HuH-7.5 (cell line): ENCODE measurements at places on chromosomes 1 and 21.
A peak's percentile ranks its signal among the peaks of the same experiment; 100 is the strongest.

- DNase-seq = no peak
Observed at GRCh38 chr1:52554756-52555155, 1.9 kb upstream of the TUT4 start.

- no peak for DNase-seq
Observed at GRCh38 chr1:52032124-52032784, 1.4 kb downstream of the KTI12 start.

- DNase-seq = no peak
Observed at GRCh38 chr1:56904663-56905397, 50.2 kb downstream of the C8A start.

- no peak for DNase-seq
Observed at GRCh38 chr1:54268762-54269297, 68.9 kb downstream of the MRPL37 start.

- DNase-seq = no peak
Observed at GRCh38 chr1:175933801-175934200, 190.4 kb upstream of the TNR start.

- DNase-seq = no peak
Observed at GRCh38 chr21:31673321-31673912, 13.9 kb downstream of the SOD1 start.

DNA sequence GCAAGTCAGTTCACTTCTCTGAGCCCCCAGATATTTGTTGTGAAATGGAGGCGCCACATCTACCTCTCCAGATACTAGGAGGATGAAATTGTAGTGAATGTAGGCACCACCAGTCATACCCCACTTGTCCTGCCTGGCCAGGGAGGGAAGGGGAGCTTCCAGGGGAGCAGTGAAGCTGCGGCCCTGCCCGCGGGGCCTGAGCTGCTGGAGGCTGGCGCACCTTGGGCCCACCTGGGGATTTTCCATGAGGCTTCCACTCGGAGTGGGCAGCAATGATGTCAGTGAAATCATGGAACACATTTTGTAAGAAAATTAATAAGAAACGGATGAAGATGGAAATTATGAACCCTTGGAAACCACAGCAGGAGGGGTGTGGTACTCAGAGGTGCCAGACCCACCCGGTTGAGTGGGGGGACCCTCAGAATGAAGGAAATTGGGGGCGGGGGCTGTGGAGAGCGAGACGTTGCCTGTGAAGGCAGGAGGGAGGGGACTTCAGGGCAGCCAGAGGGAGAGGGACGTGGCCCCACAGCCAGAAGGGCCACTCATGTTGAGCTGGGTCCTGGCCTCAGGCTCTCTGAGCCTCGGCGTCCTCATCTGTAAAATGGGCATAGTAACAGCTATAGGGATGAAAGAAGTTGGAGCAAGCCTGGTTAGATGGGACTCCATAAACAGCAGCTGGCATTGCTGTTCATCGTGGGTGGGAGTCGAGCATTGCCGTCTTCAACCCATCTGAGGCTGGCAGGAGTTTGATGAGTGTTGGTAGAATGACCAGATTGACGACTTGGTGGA lies 101.6 kb downstream of the EPHB2 start:
- DNase-seq = no peak

DNA sequence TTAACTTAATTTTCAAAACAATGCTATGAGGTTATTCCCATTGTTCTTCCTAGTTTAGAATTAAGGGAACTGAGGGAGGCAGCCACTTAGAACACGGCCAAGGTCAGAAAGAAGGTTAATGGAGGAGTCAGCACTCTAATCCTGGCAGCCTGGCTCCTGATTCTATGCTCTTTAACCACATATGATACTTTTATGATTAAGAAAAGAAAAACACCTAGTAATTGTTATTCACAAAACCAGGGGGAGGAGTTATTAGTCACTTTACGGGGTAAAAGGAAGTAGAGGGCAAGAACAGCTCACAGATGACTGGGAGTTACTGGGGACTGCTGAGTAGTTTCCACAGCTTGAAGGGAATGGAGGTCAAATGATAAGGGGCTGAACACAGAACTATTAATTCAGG lies 38.6 kb downstream of the GADD45A start:
- no peak for DNase-seq

DNA sequence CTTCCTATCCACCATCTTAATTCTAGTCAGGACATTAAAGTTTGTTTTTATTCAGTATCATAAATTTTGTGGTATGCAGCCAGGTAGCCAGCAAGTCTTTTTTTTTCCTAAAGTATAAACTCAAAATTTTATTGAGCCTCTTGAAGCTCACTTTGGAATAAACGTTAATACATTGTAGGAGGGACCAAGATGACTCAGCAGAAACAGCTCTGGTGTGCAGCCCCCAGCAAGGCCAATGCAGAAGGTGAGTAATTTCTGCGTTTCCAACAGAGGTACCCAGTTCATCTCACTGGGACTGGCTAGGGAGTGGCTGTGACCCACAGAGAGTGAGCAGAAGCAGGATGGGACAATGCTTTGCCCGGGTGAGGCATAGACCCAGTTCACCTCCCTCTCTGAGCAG lies 9.7 kb upstream of the OR2M3 start:
- DNase-seq = no peak

- peak; percentile 76 for DNase-seq
Observed at GRCh38 chr1:229406798-229407197, 27.1 kb downstream of the ACTA1 start.

GRCh38 chr1:212228591-212229119 lies 56.6 kb upstream of the PPP2R5A start:
- DNase-seq = no peak

DNA sequence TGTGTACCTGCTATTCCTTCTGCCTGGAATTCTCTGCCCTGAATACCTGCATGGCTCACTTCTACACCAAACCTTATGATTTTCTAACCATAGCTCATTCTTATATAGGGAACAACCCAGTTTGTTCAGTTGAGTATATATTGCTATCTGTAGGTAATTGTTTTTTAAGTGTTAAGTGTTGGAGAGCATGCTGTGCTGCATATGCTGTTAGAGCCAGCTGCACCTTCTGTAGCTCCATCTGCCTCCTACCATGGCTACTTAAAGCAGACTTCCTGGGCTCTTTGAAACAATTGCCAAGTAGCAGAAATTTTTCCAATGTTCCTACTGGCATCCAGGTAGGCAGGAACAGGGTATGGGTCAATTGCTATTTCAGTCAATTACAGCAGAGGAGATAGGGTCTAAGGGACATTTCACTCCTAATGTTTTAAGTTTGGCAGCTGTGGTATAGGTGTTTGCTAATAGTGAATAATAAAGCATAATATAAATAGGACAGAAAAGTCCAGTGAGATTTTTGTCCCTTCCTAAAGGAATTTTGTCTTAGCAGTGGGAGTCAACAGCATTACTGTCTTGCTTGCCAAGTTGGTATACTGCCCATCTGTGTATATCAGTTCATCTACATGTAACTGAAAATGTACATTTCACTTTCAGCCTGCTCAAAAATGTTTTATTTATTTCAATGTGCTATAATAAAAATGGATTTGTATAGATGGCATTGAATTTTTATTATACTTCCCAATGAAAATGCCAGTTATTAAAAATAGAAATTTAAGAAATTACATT lies 34.0 kb upstream of the C1orf115 start:
- DNase-seq = no peak

DNA sequence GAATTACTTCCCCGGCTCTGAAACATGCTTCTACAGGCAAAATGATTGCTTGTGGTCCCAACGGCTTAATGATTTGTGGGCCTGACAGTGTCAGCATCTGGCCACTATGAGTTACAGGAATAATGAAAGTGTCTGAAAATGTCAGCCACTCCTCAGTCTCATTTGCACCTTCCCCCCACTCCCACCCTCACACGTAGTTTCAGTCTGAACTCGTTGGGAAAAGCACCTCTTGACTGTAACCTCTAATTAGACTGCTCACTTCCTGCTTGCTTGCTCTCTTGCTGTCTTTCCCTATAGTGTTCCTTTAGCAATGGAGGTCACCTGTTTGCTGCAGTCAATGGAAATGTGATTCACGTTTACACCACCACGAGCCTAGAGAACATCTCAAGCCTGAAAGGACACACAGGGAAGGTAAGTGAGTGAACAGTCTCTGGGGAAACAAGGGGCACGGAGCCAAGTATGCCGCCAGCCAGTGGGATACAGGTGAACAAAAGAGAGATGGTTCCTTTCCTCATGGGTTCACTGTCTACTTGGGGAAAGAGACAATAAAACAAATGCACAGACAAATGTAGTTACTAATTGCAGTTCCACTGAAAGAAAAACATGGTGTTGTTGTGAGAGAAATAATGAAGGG lies 27.1 kb downstream of the CFAP57 start:
- no peak for DNase-seq

DNA sequence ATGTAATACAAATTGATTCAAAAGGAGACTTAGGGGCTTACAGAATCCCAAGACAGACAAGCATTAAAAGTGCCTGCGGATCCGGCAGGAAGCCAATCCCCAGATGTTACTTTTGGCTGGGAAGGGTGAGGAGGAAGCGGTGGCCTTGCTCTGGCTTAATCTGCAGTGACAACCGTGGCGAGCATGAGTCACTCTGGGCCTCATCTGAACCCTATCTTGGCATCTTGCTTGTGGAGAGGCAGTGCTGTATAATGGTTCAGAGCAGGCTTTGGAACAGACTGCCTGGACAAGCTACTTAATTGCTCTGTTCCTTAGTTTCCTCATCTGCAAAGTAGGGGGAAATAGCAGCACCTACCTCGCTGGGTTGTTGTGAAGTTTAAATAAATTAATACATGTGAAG lies 74.1 kb downstream of the XCL2 start:
- DNase-seq = no peak

GRCh38 chr1:212669102-212669501 lies 30.5 kb downstream of the BATF3 start:
- no peak for DNase-seq

DNA sequence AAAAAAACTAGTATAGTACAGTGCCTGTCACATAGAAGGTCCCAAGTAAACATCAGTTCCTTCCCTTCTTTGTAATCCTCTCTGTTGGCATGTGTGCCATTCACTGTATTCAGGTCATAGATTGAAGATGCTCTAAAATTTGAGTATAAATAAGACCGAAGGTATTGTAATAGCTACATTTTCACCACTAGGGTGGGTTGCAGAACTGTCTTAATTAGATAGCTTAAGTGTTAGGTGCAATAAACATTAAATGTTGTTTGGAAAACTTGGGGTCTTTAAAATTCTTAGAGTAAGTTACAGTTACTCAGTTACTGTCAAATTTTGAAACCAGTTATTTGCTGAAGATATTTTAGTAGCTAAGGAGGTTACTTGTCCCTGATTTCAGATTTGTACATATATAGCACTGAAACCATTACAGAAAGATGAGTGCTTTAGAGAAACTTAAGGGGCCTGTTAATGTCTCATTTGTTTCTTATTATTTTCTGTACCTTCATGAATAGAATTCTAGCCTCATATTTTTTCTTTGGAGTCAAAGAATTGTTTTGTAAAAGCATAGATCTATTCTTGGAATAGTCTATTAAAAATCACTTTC lies 24.3 kb downstream of the PER3 start:
- DNase-seq = no peak

DNA sequence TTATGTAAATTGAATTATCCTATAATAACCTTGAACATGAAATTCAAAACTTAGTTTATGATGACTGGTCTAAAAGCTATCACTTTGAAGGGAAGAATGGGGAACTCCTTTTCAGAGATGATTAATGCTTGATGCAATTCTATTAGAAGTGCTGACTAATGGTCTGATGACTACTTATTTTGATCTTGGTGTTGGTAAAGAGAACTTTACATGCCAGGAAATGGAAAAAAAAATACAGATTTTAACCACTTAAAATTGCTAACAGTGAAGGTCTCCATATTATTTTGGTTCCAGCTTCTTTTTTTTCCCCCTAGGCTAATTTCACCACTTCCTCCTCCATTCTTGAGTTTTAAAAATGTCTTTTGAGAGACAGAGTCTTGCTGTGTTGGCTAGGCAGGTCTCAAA lies 22.9 kb downstream of the S1PR1 start:
- DNase-seq = no peak

- DNase-seq = no peak
Observed at GRCh38 chr1:1194723-1195122, 11.7 kb downstream of the TNFRSF18 start.

DNA sequence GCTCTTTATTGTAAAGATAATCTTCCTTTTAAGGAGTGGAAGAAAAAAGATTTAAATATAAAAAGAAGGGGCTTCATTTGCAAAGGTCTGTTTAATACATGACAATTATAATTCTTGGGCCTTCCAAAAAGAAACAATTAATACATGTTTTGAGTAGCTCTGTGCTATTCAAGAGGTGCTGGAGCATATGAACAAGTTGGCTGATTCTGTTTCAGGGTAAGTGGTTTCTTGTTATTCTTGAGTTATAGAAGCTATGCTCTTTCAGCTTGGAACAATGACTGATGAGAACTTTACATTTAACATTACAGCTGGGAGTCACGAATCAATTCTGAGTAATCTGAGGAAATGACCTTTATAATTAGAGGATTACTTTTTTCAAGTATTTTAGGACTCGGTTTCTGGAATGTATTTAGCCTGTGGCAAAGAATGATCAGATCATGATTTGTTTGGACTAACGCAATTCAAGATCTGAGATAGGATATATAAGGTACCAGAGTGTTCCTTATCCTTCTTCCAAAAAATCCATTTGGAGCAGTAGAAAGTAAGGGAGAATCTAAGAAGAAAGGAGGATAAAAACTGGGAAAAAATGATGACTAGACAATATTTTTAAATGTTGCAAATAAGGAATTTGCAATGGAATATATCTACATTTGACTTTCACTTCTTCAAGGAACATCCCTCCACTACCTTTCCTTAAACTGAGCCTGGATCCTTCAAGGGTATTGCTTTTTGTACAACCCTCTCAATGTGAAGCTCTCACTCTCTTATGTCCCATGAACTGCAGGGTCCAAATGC lies 77.1 kb upstream of the KCTD3 start:
- no peak for DNase-seq

DNA sequence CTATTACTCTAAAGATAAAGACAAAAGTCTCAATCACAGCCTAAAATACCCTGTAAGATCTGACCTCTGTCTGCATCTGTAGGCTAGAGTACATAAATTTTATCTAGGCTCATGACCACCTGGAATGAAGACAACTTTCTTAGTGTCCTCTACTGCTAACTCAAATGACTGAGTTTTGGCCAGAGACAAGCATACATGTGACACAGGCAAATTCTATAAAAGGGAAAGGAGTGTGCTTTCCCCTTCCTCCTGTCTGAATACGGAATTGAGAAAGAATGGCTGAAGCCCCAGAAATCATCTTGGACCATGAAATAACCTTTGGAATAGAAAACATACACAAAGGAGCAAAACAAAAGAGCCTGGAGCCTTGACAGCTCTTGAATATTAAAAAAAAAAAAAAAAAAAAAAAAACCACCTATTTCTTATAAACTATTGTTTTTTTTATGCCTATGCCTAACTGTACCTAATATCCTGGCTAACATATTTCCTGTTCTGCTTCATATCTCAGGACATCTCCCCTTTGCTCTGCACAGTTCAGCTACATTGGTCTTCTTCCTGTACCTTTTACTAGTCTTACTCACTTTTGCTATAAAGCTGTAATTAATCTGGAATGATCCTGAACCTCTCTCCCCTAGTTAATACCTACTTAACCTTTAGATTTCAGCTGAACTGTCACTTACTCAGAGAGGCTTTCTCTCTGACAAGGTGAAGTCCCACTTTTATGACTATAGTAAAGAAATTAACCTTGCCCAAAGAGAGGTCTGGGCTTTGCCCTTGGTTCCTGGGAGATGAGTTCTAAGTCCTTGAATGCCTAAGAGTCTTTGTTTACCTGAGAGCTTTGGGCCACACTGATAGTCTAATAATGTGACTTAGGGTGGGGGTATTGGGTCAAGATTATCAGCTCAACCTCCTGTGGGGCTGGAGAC lies 16.1 kb downstream of the UCHL5 start:
- DNase-seq = no peak

- no peak for DNase-seq
Observed at GRCh38 chr1:58839846-58840835, 56.3 kb upstream of the JUN start.

GRCh38 chr1:154420961-154421924 lies 16.1 kb downstream of the IL6R start:
- DNase-seq = no peak
